ENCODE measurements at places on chromosomes 7 and 10.

DNA sequence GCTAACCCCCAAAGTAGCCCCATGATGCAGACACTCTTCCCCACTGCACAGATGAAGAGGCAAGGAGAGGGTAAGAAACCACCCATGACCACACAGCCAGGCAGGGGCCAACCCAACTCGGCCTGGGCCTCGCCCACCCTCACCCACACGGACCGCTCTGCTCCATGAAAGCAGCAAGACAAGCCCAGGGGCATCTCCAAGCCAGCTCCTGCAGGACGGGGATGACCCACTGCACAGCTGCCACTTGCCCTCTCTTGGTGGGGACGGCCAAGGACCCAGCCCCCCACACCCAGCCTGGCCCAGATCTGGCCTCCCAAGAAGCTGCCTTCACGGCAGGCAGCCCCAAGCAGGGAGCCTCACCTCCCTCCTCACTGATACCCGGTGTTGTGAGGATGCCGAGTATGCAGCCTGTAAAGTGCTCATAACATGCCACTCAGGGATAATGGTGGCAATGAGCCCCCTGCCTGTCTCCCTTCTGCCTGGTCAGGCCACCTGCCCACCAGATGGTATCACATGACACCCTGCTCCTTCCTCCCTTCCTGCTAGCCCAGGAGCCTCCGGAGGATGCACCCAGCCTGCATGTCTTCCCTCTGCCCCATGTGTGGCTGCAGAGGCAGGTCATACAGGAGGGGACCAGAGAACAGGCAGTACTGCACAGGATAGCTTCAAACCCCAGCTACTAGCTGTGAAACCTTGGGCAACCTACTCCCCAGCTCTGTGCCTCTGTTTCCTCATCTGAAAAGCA, 23.3 kb downstream of the OGDHL start:
- DNase-seq = no peak

- DNase-seq = no peak
Observed at GRCh38 chr10:101152316-101152715, 21.2 kb downstream of the TLX1 start.

GRCh38 chr7:142974626-142975025, 12.5 kb upstream of the KEL start:
- no peak for DNase-seq

DNA sequence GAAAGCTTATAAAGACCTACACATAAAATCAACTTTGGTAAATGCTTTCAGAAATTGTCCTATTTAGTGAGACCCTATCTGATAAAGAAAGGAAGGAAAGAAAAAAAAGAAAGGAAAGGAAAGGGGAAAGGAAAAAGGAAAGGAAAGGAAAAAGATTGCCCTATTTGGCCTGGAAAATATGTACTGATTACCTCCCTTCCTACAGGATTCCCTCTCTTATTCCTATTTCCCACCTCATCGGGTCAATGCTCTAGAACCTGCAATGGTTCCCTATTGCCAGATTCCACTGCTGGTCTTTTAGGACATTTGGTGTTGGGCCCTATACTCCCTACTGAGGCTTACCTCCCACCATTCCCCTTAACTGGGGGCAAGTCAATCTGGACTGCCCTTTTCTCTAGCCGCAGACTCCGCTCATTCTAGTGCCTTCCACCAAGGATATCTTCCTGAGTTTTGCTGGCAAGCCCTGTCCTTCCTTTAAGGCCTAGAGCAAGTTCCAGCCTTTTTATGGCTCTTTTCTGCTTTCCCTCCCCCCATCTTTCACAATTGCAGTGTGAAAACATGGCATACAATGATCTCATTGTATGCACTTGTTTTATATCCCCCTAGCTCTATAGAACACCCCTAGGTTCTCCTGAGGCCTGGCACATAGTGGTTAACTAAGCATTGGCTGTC, 4.4 kb downstream of the DDIT4 start:
- DNase-seq = no peak

DNA sequence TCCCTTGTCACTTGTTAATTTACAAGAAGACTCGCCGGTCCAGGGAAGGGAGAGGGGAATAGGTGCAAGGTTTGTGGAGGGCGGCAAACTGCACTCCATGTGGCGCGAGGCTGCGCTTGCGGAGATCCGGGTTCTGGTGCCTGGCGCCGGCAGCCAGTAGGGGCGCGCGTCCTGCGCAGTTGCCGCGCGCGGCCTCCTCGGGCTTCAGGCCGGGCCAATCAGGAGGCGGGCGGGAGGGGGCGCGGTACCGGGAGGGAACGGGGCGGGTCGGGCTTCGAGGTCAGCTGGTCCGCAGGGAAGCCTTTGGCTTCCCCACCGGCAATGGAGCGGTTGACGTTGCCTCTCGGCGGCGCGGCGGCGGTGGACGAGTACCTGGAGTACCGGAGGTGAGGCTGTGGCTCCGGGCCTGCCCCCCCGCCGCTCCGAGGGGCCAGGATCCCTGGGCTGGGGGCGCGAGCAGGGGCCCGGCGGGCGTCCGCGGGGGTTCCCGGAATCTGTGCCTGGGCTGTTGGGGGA, at the start of gene FAM221A:
FAM221A (plus strand) TSS at position 302 of the 516 bp plus-strand sequence; CDS start at position 322, 20 bp downstream.
- peak; percentile 58 for DNase-seq

- DNase-seq = no peak
Observed at GRCh38 chr10:62707810-62708209, 96.7 kb upstream of the ADO start.

- no peak for DNase-seq
Observed at GRCh38 chr10:132817701-132818211, 31.8 kb upstream of the NKX6-2 start.

- DNase-seq = no peak
Observed at GRCh38 chr10:1454428-1454827, 282.9 kb downstream of the ADARB2 start.

DNA sequence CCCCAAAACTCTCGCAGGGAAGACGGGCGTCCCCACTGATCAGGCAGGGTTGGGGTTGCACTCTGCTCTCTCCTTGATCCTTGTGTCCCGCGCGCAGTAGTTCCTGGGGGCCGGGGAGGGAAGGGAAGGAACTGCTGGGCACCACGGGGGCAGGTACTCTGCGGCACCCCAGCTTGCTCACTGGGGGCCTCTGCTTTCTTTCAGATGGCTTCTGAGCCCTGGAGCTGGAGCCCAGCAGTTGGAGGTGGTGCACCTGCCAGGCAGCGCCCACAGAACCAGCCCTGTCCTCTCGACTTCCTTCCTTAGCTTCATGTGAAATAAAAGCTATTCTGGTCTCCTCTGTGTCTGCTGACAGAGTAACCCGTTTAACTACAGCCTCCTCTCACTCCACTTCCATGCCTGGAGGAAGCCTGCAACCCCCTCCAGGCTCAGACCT, 12.2 kb downstream of the PLAC9 start:
- no peak for DNase-seq

- DNase-seq = no peak
Observed at GRCh38 chr10:8306685-8307364, 252.3 kb downstream of the GATA3 start.

DNA sequence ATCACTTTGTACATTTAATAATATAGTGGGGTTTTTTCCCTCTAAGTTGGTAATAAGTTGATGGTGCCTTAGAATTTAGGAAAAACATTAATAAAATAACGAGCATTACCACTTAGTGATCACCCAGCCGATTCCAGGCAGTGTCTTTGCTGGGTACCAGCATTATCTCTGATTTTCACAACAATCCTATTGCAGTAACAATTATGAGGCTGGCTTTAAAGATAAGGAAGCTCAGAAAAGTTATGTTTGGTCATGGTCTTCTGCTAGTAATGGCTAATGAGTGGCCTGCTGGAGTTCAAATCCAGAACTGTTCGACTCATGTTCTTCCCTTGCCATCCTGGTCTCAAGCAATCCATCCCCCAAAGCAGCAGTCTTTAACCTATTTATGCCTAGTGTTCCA, 127.9 kb downstream of the CNNM2 start:
- no peak for DNase-seq

DNA sequence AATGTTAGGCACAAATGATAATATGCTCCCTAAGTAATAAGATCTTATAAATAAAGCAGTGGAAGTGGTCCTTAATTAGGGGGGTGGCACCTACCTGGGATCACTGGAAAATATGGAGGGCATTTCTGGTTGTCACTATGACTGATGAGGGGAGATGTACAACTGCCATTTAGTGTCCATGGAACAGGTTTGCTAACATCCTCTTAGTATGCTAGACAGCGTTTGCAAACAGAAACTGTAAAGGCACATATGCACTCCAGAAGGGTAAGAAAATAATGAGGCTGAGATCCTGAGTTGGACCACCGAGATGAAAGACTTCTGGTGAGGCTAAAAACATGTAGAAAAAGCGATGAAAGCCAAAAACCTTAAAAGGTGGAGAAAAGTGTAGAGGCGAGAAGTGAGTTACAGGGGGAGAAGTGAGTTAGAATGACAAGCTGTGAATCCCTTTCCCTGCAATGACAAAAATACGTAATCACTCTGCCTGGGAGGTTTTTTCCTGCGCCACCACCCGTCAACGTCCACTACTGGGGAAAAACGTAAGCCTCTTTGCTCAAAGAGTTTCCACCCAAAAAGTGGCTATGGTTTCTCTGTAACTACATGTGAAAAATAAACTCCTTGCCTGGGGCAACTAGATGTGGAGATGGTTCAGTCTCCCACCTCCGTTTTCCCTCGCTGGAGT, 767 bp downstream of the KRIT1 start:
- DNase-seq = peak; percentile 13

GRCh38 chr10:125171402-125172306, 11.3 kb upstream of the CTBP2 start:
- DNase-seq = no peak

- DNase-seq = no peak
Observed at GRCh38 chr10:103479135-103479534, at the start of gene CALHM3. Gene CALHM3 (minus strand): TSS chr10:103479240. CDS start chr10:103479032, 208 bp downstream.

DNA sequence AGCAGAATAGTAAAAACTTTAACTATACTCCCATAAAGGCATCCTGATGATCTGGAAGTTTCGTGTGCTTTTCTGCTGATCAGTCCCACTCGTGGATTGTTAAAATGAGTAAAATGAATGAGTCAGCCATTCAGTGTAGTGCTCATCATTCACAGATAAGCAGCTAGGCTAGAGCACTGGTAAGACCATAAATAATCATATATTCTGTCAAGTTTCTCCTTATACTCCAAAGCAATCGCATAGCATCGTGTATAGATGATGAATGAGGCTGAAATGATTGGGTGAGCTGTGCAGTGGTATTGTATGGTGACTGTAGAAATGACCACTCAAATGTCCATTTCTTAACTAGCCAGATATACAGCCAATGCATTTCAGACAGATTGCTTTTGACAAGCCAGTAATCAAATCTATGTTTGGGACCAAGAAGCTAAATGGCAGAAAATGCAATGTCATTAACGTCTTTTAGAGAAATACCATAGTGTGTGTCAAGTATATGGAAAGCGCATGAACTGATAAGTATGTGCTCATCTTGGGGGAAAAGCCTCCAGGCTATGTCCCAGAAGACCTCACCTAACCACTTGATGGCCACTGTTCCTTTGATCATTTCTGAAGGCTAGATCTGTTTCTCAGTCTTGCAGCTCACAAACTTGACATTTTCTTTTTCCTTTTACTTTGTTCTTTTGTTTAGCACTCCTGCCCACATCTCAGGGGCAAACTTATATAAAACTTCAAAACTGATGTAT, 227.2 kb upstream of the FAM3C start:
- DNase-seq = no peak

- no peak for DNase-seq
Observed at GRCh38 chr10:99522470-99523250, 10.1 kb upstream of the NKX2-3 start.

- no peak for DNase-seq
Observed at GRCh38 chr7:106165337-106165736, 53.2 kb upstream of the SYPL1 start.

- no peak for DNase-seq
Observed at GRCh38 chr7:55024776-55025175, 6.0 kb downstream of the EGFR start.

- no peak for DNase-seq
Observed at GRCh38 chr10:133525444-133525843, 1.7 kb upstream of the CYP2E1 start.

DNA sequence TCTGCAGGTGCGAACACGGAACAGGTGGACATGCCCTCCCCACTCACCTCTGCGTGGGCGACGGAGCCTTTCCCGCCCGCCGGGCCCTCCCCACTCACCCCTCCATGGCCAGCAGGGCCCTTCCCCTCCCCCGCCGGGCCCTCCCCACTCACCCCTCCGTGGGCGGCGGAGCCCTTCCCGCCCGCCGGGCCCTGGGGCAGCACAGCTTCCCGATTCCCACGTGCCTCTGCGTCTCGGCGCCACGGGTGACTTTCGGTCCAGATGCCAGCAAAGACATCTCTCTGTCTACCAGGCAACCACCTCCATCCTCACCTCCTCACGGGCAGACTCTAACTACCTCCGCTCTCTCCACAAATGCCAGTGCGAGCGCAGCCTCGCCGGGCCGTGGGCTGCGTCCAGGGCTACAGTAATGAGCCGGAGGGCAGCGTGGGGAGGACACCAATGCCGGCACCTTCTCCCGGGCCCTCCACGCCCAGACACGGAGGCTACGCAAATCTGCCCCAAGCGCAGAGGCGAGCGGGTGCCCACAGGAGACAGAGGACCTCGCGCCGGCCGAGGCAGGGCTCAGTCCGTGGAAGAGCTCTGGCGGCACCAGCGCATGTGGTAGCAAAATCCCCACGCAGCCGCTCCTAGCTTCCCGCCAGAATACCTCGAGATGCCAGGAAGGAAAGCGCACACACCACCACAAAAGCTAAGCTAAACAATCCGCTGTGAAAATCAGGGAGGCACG, 21.8 kb downstream of the GPER1 start:
- DNase-seq = no peak

- no peak for DNase-seq
Observed at GRCh38 chr7:81665236-81665635, 104.6 kb downstream of the HGF start.

- no peak for DNase-seq
Observed at GRCh38 chr7:15279640-15280039, 282.2 kb downstream of the AGMO start.

DNA sequence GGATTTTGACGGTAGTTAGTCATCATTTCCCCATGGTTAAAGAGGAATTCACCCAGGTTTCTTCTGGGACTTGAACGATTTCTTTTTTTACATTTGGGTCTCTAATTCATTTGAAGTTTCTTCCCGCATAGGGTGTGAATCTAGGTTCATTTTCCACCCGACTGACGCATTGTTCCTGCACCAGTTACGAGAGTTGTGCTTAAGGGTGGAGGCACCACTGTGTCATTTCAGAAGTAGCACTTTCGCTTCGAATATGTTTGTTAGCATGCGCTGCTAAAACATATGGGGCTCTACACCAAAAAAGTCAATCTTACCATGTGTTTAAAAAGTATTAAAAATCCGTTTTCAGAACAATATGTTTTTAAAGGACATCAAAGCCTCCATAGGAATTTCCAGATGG, 140.3 kb downstream of the VIPR2 start:
- DNase-seq = no peak

GRCh38 chr10:90136731-90137316, 435.4 kb downstream of the KIF20B start:
- no peak for DNase-seq

Measured in stimulated activated CD8-positive, alpha-beta memory T cell treated with anti-CD3 and anti-CD28 coated beads, Interleukin-7, amount 100 ng/mL, for 1 hour (primary cell).